ENCODE measurements at places on chromosomes 5 and 9. TPM values are rescaled to one million over a fixed set of nuclear protein-coding genes. Genes with fewer than 3 reads are reported as not detected.

DNA sequence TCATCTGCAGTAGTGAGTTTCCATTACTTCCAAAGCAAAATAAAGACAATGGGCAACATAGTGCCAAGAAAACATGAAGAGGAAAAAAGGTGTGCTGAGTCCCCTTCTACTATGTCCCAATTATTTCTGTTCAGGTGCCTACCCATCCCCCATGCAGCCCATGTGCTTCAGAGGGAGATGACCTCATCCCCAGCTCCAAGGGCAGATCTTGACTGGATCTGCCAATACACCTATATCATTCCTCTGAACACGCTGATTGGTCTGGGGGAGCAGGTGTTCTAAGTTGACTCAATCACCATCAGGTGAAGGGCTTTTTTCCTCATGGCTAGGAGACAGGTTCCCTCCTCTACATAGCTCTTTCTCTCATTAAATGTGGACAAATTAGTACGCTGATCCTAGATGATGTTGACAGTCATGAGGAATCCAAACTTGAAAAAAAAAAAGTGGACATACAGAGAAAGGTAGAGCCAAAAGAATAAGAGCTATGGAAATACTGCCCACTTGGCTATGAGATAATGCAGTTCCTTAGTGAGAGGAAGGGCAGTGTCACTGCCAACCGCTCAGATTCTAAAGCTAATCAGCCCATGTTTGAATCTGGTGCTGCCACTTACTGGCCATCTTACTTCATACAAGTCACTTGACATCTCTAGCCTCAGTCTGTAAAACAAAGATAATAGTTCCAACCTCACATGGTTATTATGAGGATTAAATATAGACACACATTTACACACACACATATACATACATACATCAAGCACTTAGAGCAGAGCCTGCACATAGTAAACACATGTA lies 23.1 kb downstream of the PRELID2 start:
- DNase-seq, result no peak

GRCh38 chr9:125887172-125887571 lies 140.0 kb downstream of the PBX3 start:
- no peak for DNase-seq

DNA sequence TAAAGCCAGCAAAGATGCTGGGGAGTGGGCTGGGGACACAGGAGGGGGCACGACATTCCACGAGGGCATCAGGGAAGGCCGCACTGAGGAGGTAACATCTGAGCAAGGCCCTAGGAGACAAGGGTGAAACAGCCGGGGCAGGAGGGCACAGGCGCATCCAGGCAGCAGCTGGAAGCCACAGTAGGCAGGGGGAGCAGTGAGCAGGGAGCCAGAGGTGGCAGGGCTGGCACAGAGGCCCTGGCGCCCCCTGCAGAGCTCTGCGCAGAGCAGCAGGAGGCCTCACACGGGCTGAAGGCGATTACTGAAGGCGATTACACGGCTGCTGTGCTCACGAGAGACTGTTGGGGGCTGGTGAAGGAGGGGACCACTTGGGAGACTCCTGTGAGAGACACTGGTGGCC lies 15.4 kb downstream of the LMAN2 start:
- no peak for DNase-seq

DNA sequence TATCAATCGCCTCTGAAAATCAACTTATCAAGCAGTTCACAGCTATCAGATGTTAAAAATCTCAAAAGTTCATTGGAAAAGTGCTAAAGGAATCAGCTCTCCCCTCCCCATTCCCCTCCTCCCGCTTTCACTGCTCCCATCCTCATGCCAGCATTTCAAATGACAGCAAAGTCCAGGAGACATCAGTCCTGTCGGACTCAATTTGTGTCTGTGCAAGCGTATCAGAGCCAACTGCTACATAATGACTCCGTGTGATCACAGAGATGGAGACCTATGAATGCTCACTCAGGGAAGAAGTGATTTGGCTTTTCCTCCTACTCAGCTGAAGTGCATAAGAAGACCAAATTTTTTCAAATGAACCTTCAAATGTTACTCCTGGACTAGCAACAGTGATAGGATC lies 937.2 kb upstream of the DMAC1 start:
- DNase-seq, result no peak

DNA sequence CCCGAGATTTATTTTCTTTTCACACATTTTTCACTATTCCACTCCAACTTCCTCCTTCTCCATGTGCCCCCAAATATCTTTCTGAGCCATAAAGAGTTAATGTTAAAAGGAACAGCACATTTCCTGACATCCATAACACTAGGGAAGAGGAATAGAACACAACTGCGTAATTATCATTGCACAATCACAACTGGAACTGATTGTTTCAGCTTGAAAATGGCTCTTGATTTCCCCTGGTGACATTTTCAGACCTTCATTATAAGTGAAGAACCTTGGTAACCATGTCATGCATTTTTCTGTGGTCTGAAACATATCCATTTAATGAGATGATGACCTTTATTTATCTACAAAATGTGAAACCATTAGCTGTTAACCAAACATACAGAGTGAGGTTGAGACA lies 82.4 kb downstream of the PCSK1 start:
- DNase-seq, result no peak

DNA sequence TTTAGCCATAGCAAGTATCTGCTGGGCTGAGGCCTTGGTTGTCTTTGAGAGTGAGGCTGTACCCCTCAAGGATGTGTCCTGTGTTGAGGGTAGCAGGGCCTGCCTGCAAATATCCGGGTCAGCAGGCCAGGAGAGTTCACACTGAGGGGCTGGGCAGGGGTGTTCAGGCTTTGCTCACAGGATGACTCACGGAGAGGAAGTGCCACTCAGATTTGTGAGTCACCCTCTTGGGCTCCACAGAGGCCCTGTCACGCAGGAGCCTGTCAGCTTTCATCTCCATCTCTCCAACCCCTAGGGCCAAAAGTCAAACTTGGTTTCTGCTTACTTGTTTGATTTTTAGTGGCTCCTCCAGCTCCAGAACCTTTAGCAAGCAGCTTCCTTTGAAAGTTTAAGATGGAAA lies 211.5 kb downstream of the SEC61B start:
- DNase-seq, result peak; percentile 47

DNA sequence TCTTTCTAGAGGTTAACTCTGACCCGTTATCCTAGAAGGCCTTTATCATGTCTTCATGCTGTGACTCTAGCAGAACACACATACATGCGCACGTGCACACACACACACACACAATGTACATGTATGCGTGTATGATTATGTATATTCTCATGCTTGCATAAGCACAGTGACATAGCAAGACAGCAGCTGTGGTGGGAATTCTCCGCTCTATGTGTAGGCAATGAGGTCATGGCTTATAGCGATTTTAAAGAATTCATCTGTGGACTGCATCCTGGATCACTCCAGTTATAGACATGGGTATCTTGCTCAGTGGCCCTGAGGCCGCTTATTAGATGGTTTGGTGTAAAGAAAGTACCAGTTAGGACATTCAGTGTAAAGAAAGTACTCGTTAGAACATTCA lies 106.2 kb downstream of the FBXL7 start:
- no peak for DNase-seq

Gene ORM2
- not detected for total RNA-seq

Gene SV2C
- not detected for total RNA-seq

Gene ARID3C
- total RNA-seq, result not detected

Gene C9
- 0.52 TPM for total RNA-seq

Gene MYMK
- not detected for total RNA-seq

Gene CKMT2
- not detected for total RNA-seq

Gene SLC4A9
- total RNA-seq, result not detected

Gene SLC27A6
- total RNA-seq, result not detected
